NCI-H460 (cell line): ENCODE measurements at places on chromosomes 7 and 10.

- no peak for DNase-seq
Measured at GRCh38 chr7:54817152-54817551, 58.1 kb upstream of the SEC61G start.

- no peak for DNase-seq
Measured at GRCh38 chr10:86579883-86580520, 58.4 kb upstream of the WAPL start.

GRCh38 chr10:22335173-22335933 lies 9.9 kb upstream of the SPAG6 start:
- DNase-seq: no peak

- DNase-seq: peak; percentile 21
Measured at GRCh38 chr10:25522946-25523608, 348.3 kb downstream of the GPR158 start.

GRCh38 chr7:5278766-5279165 lies 4.0 kb upstream of the SLC29A4 start:
- DNase-seq: no peak

- no peak for DNase-seq
Measured at GRCh38 chr10:12243864-12244620, 48.1 kb downstream of the CDC123 start.

DNA sequence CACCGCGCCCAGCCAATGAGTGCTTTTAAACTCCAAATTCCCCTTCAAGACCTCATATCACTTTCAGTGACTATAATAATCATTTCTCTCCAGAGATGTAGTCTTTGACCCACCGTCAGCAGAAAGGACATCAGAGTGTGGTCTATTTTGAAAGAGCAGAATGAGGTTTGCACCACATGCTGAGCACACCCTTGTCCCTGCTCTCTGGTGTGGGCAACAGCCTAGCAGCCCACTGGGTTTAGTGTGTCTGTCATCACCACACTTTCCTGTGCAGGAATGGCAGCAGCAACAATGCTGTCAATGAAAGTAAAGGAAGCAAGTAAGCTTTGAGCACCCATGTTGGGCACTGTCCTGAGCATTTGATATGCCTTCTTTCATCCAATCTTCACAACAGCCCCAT lies 122.4 kb downstream of the PLXNA4 start:
- DNase-seq: no peak

DNA sequence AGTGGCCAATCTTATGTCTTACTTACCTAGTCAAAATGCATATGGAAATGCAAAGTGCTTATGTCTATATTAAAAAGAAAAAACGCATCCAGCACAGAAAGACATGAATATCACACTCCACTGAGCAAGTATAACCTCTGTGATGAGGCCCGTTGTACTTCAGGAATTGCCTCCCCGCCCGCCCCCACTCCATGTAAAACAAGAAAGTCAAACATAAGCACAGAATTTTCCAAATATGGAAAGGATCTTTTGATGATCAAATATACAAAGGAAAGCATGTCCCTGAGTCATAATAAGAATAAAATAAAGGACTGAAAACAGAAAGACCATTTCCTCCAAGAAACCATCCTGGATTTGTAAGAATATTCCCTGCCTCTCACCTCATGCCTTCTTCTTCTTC lies 229.1 kb downstream of the BAMBI start:
- no peak for DNase-seq

DNA sequence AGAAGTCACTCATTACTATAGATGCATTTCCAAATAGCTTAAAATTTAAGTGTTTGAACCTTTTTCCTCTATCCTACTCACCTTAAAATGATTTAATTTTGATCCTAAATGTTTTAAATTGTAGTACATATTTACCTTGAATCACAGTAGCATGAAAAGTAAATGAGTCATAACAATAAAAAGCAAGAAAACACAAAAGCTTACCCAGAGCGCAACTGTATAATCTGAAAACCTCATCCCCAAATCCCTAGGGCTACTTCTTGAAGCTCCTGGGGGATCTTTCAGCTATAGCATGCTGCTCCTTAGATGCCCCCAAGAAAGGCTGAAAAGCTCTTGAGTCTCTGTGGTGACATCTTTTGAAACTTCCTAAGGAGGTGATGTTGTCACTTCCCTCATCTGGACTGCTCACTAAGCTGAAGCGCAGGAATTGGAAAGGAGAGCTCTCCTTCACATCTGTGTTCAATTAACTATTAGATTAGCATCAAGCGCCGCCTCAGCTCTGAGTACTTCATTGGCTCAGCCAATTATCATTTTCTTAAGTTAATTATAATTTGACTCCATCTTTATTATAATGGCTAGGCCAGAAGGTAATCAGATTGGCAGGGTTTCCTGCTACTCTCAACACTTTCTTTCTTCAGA lies 60.2 kb downstream of the SEMA3E start:
- no peak for DNase-seq

- DNase-seq: no peak
Measured at GRCh38 chr10:102599565-102600327, 44.5 kb upstream of the TRIM8 start.

DNA sequence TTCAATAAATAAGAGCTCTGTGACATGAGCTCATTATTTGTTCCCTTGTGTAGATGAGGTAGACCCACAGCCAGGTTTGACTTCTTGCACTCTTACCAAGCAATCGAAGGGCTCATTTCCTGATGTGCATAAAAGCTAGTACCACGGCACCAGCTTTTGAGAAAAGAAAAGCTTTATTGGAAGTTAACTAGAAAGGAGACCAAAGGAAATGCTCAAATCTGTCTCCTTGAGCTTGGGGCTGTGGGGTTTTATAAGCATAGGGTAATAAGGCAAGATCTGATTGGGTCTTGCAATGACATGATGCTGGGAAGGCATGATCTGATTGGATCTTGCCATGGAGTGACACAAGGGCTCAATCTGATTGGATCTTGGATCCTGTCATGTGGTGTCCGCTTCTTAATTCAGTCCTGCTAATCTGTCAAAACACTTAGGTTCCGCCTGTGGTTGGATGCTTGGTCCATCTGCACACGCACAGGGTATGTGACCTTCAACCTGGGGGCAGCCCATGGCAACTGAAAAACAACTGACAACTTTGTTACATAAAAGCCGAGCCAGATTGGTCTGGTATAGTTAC lies 47.8 kb upstream of the FRMD4A start:
- no peak for DNase-seq

DNA sequence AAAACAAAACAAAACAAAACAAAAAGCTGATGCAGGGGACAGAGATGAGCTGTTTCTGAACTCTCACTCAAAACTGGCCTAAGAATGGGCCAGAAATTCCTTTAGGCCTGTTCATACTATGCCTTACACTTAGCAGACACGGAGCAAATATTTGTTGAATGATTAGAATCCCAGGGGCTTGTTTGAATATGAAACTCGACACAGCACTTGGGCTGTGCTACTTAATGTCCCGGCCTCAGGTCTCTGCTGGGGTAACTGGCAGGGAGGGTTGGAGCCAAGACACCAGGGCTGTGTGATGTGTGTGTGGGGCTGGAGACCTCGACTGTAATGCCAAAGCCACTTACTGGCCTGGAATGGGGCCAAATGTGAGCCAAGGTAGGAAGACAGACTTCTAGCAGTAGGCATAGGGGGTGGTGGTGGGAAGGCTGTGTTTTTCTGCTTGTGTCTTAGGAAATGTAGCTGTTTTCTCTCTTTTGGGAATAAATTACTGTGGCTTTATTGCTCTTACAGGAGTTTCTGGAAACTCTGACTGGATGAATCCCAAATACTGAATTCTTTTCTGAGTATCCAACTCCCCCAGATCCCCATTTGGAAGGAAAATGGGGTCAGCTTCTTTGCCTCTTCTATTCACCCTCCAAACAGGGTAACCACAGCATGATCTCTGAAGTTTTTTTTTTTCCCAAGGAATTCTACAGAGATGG lies 66.7 kb downstream of the EMX2 start:
- DNase-seq: no peak

- DNase-seq: no peak
Measured at GRCh38 chr10:7117806-7118674, 292.8 kb downstream of the SFMBT2 start.

GRCh38 chr7:16904076-16904475 lies 22.3 kb upstream of the AGR3 start:
- no peak for DNase-seq

GRCh38 chr7:75771224-75771623 lies 787 bp downstream of the CCL26 start:
- no peak for DNase-seq

- no peak for DNase-seq
Measured at GRCh38 chr7:36486336-36486735, 96.7 kb downstream of the ANLN start.

GRCh38 chr7:97005183-97006054 lies at the start of gene DLX6:
Gene DLX6 (plus strand): TSS chr7:97005553. CDS start chr7:97005978, 425 bp downstream.
- peak; percentile 60 for DNase-seq

GRCh38 chr7:27271384-27271783 lies 28.8 kb downstream of the EVX1 start:
- DNase-seq: no peak

- no peak for DNase-seq
Measured at GRCh38 chr7:22481726-22482125, 18.3 kb downstream of the STEAP1B start.

- no peak for DNase-seq
Measured at GRCh38 chr7:155788616-155789000, 23.7 kb downstream of the SHH start.

GRCh38 chr7:93148144-93148543 lies at the start of gene SAMD9L:
Gene SAMD9L (minus strand): TSS chr7:93148385. CDS start chr7:93135971, 12,414 bp downstream.
- DNase-seq: no peak

GRCh38 chr7:26318921-26319320 lies 27.3 kb downstream of the SNX10 start:
- no peak for DNase-seq

DNA sequence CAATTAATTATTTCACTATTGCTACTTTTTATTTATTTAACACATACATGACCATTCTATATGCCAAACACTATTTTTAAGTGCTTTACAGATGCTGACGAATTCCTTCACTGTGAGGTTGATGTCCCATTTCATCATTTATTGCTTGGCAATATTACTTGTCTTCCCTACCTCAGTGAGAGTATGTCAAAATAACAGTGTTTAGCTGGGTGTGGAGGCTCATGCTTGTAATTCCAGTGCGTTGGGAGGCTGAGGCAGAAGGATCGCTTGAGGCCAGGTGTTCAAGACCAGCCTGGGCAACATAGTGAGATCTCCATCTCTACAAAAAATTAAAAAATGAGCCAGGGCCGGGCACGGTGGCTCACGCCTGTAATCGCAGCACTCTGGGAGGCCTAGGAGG lies 19.8 kb upstream of the MRC1 start:
- DNase-seq: peak; percentile 3

GRCh38 chr7:11341285-11341944 lies 367.7 kb downstream of the PHF14 start:
- peak; percentile 41 for DNase-seq

DNA sequence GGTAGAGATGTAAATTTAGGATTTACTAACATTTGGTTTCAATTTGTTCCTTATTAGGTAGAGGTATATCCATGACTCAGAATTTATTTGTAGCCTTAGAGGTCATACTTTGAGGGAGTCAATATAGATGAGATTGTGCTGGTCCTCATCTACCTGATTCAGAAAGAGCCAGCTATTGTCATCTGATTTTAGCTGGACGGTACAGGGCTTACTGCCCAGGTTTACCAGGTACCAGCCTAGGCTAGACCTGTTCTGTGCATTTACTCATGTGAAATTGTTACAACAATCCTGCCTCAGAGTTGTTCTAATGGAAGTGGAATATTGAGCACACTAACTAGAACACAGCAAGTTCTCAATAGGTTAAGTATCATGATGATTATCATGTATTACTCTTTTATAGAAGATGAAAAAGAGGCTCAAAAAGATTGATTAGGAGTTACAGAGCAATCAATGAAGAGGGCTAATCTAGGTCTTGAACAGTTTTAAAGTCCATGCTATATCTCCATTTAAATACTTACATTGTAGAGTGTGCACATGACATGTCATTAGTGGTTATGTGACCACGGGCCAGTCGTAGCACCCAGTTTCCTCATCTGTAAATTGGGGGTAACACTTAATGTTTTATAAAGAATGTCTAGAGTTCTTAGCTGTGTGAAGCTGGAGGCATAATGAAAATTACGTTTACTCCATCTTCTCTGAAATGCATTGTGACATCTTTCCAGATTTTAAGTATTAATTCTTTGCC lies 42.1 kb downstream of the TRIM24 start:
- DNase-seq: no peak

DNA sequence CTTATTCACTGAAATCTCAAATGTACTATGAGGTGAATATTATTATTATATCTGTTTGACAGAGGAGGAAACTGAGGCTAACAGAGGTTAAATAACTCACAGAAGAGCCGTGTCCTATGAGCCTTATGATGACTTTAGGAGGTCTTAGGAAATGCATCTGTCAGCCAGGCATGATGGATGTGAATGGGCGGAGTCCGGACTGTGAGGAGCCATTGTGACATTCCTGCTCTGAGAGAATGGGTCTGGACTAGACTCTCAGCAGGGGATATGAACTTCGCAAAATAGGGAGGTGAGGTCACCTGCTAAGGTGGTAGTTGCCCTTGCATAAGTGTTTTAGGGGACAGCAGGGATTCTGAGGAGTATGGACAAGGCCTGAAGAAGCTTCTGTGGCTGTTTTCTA lies 153.6 kb downstream of the TMEM178B start:
- DNase-seq: no peak

DNA sequence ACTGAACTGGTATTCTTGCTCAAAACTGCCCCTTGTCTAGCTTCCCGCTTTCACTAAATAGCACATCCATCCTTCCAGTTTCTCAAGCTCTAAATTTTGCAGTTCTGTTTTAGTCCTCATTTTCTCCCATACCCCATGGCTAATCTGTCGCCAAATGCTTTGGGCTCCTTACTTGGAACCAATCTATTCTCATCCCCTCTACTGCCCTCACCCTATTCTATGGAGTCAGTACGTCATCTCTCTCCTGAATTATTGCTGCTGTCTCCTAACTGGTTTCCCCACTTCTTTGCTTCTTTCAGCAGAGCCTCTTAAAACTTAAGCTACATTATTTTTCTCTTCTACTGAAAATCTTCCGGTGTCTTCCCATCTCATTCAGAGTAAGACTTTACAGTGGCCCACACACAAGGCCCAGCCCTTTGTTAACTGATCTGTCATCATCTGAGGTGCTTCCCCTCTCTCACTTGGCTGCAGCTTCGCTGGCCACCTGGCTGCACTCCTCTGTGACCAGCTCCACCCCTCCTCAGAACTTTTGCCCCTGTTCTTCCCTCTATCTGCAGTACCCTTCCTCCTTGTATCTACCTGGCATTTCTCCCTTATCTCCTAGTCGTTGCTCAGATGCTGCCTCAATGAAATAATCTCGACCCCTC lies 9.9 kb downstream of the STARD3NL start:
- no peak for DNase-seq

GRCh38 chr10:23408330-23408976 lies 30.4 kb upstream of the OTUD1 start:
- no peak for DNase-seq
